Activated naive CD4-positive, alpha-beta T cell treated with anti-CD3 and anti-CD28 coated beads, Interleukin-2, amount 50 U/mL, for 72 hours (primary cell): ENCODE measurements at places on chromosomes 3 and 15. TPM values are rescaled to one million over a fixed set of nuclear protein-coding genes. Genes with fewer than 3 reads are reported as not detected.

- DNase-seq, result no peak
Observed at GRCh38 chr3:62035402-62036057, 337.8 kb downstream of the FEZF2 start.

DNA sequence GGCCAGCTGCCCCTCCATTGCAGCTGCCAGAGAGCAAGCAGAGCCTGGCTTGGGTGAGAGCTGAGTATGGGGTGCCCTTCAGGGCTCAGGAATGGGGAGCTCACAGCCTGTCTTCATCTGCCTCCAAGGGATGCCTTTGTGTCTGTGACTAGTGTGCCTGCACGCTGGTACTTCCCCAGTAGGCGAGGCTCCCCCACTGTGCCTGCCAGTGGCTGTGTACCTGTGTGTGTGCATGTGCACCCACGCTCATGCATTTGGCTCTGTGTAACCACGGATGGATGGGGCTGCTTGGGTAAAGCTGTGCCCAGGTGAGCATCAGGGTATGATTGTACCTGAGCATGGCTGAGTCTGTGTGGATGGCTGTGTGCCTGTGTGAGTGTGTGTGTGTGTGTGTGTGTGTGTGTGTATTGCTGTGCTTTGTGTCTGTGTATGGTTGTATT, 2.3 kb upstream of the GRM2 start:
- DNase-seq, result no peak

- no peak for DNase-seq
Observed at GRCh38 chr15:43294091-43294706, 27.5 kb upstream of the TGM5 start.

The ZNF860 gene
- total RNA-seq, result 1.7 TPM

The IQCF5 gene
- not detected for total RNA-seq
